Activated CD8-positive, alpha-beta memory T cell treated with anti-CD3 and anti-CD28 coated beads, Interleukin-2, amount 10 ng/mL, durations not matched to agents 7 days and 5 days (primary cell): ENCODE measurements at places on chromosomes 11 and 22.
A peak's percentile ranks its signal among the peaks of the same experiment; 100 is the strongest.

DNA sequence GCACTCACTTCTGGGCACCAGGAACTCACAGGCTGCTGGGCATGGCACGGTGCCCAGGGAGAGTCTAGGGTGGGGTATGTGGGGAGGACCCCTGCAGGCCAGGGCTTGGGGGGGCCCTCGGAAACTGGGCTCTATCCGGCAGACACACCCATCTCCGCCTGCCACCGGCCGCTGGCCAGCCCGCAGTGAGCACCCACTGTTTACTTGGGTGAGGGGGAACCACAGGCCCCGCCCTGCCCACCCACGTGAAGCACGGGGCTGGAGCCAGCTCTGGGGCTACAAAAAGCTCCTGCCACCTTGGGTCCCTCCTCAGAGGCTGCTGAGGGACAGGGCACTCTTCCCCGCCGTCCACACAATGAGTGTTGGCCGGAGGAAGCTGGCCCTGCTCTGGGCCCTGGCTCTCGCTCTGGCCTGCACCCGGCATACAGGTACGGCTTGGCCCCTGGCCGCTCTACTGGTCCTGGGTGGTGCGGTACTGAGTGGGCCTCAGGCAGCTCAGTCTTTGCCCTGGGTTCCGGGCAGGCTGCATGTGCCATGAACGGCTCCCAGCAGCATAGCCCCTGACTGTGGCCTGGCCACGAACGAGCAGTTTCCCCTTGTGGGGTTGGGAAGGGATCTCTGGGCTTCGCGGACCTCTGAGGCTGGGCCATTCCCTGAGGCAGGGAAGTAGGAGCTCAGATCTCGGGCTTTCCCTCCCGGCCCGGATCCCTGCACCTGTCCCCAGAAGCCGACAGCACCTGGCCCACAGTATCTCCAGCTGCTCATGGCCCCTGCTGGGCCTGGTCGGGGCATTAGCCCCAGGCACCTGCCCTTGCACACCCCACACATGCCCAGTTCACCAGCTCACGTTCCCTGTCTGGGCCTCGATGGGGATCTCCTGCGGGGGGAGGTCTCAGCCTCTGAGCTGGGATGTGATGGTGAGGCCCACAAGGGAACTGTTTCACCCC is at the start of gene MUC5AC:
TSS of gene MUC5AC (plus strand) at position 309 of the 947 bp plus-strand sequence. CDS start at position 356, 47 bp downstream.
- DNase-seq = no peak

GRCh38 chr11:72132646-72133045 is 2.9 kb upstream of the FOLR3 start:
- DNase-seq = no peak

DNA sequence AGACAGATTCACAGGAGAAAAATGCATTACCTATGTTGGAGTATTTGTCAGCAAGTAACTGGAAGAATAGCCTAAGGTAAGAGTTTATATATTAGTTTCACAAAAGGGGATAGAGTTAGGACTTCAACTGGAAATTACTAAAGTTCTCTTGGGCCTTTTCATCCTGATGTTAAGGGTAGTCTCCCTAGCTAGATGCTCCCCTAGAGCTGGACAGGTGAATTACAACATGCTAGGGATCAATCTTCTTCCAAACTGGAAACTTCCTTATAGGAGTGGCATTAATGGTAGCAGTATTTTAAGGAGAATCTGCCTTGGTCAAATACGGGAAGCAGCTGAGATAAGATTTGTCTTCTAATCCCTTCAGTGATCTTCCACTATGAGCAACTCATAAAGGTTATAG is 632.8 kb upstream of the RAG2 start:
- DNase-seq = no peak

GRCh38 chr22:46183733-46184132 is 33.4 kb downstream of the PPARA start:
- peak; percentile 50 for DNase-seq

DNA sequence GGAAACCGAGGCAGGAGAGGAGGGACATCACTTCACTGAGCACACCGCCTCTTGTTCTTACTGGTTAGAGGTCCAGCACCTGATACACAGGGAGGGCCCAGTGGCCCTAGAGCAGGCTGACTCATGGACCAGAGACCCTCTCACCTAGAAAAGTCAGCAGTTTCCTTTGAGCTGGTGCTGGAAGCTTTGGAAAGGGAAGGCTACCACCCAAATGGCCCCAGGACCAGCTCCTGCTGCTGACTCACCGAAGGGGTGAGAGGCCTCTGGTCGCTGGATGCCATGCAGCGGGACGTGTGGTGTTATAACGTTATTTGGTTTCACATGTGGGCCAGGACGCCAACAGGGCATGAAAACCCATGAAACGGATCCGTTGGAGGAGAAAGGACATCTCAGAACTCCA is 3.8 kb downstream of the NADSYN1 start:
- DNase-seq = no peak

DNA sequence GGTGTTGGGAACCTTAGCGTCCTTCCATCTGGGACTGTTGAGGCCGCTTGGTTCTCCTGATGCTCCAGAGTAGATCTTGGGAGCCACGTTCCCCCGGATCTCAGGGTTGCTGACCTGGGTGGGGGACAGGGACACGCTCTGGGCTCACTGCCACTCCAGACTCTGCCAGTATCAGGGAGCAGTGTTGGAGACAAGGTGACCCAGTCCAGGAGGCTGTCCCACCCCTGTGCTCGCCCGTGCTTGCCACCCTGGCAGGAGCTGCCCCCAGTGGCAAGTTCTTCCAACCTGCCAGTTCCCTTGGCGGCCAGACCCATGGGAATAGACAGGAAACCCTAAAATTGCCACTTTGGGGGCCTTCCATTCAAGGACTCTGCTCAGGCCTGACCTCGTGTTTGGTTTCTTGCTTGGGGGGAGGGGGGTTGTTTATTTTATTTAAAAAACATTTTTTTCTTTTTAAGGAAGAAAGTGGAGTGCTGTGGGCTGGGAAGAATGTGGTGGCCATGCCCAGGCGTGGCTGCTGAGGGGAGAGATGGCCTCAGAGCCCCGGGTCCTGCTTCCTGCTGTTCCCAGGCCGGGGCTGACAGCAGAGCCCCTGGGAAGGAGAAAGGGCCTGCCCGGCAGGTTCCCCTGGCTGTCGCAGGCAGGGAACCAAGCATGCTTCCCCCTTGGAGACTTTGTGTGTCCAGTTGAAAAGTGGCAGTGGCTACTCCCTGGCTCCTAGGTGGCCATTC is 7.2 kb downstream of the GRK2 start:
- no peak for DNase-seq

GRCh38 chr22:50270666-50271394 is 650 bp upstream of the MAPK11 start:
- DNase-seq = peak; percentile 83

GRCh38 chr11:126246636-126247035 is 22.1 kb downstream of the SRPRA start:
- no peak for DNase-seq

DNA sequence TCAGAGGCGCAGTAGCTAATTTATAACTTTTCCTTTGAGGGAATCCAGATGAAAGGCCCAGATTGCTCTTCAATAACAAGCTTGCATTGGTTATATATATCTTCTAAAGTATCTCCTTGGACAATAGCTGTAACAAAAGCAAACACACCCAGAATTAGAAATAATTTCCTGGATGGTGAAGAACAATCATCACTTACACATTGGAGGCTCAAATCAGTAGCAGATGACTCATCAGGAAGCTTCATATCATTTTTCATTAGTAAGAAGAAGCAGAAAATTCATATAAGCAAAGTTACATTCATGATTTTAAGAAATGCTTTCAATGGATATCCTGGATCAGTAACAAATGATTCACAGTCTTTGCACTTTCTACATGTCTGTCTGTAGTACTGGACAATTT is 173.6 kb upstream of the CCDC90B start:
- no peak for DNase-seq

GRCh38 chr11:86214710-86215109 is 29.8 kb upstream of the EED start:
- DNase-seq = peak; percentile 80

DNA sequence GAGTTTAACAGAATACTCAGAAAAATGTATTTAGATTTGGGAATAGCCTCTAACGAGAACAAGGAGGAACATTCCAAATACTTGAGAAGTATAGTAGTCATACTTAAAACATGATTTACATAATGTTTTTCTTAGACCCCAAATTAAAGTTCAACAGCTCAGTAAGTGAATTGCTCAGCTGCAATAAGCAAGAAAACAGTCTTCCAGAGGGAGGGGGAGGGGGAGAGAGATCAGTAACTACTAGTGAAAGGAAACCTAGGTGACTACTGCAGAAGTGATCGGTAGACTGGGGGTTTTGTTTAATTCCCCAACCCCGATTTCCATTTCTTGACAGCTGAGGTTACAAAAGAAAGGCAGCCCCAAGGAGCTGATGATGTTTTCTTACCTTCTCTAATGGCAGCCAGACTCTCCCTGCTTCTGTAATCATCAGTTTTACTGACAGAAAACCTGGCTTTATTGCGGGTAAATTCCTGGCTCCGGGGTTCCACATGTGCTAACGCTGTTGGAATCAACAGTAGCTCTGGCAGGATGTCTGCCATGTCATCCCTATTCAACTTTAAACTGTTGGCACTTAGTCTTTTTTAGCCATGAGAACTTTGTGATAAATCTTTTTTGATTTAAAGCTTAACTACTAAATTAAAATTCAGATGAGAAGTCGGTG is 82.4 kb upstream of the BIRC3 start:
- no peak for DNase-seq

DNA sequence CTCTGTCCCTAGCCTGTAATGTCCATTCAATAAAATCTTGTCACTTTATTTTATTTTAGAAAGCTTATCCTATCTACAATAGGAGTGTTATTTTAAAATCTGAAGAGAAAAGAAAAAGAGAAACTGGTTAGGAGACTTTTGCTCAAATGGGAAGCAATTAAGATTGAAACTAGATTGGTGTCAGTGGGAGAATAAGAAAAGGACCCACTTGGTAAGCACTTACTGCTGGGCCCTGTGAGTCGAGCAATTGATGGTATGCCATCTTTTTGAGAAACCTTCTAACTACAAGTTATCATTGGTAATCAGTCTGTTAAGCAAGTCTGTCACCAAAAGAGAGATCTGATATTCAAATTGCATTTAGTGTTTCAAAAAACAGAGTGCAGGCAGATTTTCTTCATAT is 258.4 kb downstream of the GRM5 start:
- no peak for DNase-seq

GRCh38 chr11:61806785-61807184 is 10.0 kb downstream of the FADS1 start:
- DNase-seq = no peak

- DNase-seq = no peak
These were observed 35.4 kb downstream of the RSPH14 start for GRCh38 chr22:23106344-23106743.

DNA sequence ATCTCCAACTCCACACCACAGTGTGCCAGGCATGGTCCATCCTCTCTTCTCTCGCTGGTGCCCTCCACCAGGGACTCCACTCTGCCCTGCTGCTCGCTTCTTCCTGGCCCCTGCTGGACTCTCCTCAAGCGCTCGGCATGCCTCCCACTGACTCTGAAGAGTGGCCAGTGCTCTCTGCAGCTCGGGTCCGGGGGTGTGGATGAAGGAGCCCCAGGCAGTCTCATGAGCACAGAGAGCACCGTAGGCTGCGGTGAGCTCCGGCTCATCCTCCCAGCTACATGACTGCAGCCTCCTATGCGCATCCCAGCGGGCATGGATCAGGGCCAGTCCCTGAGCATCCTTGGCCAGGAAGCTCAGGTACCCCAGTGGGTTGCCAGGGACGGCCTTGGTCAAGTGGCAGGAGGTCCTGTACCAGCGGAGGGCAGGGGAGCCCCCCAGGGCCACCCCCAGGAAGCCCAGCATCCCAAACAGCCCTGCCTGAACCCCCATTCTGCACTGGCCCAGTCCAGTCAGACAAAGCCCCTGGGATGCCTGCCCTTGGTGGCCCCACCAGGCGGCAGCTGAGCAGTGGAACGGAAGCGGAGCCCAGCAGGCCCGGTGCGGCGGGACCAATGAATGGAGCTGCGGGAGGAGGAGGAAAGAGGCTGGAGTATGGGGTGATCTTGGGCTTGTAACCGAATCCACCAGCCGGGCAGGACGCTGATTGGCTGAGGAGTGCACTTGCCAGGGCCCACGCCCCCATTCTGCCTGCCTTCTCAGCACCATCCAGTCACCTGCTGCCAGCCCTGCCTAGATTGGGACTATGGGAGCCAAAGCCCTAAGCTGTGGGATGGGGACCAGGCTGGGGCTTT is at the start of gene PLA2G3:
TSS of gene PLA2G3 (minus strand) at position 643 of the 851 bp plus-strand sequence. CDS start at position 489, 154 bp downstream.
- DNase-seq = no peak

GRCh38 chr22:25110846-25111578 is 88.6 kb upstream of the CRYBB3 start:
- peak; percentile 61 for DNase-seq

GRCh38 chr22:37044634-37045625 is 6.6 kb upstream of the KCTD17 start:
- no peak for DNase-seq

GRCh38 chr11:118643995-118644345 is 35.5 kb downstream of the TREH start:
- no peak for DNase-seq

- DNase-seq = no peak
These were observed 589 bp upstream of the NDUFC2 start for GRCh38 chr11:78080084-78080817.

DNA sequence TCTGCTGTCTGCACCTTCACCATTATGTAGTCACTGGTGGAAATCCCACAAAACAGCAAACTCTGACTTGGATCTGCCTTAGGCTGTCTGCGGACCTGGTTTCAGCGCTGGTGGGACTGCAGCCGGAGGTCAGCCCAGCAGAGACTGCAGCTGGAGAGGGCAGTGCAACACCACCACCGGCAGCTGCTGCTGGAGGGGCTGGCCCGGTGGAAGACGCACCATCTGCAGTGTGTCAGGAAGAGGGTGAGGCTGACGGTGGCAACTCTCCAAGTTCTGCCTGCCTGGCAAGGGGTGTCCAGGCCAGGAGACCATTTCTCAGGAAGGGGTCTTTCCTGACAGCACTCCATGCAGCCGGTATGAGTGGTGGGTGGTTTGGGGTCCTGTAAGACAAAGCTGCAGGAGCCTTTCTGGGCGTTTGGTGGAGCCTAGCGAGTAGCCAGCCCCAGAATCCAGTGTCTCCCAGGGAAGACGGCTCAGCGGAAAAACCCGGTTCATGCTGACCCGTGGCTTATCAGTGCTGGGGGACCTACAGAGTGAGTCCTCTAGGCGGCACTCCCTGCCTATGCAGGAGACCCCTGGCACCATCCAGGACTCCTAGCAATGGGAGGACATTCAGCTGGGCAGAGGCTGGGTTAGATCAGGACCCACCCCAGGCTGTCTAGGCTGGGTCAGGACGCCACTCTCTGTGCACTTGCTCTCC is 50.8 kb downstream of the PISD start:
- no peak for DNase-seq

DNA sequence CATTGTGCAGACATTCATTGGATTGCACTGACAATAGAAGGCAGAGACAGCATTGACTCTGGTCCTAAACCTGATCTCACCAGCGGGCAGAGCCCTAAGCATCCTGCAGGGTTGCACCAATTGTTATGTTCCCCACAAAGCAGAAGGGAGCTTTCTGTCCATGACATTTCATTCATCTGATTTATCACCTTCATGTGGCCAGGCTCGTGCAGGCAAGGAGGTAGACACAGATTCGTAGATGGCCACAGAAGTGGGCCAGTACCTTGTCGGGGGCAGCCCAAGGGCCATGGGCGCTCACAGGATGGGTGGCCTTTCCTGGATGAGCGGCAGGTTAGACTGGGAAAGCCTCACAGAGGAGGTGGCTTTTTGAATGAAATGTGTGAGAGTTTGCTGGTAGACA is 2.9 kb downstream of the TSKU start:
- no peak for DNase-seq

GRCh38 chr11:132123854-132124835 is 753.7 kb downstream of the NTM start:
- no peak for DNase-seq
